CD4-positive, alpha-beta T cell treated with Interleukin-17A for 1 hour (primary cell): ENCODE measurements at places on chromosomes 1 and 21.

DNA sequence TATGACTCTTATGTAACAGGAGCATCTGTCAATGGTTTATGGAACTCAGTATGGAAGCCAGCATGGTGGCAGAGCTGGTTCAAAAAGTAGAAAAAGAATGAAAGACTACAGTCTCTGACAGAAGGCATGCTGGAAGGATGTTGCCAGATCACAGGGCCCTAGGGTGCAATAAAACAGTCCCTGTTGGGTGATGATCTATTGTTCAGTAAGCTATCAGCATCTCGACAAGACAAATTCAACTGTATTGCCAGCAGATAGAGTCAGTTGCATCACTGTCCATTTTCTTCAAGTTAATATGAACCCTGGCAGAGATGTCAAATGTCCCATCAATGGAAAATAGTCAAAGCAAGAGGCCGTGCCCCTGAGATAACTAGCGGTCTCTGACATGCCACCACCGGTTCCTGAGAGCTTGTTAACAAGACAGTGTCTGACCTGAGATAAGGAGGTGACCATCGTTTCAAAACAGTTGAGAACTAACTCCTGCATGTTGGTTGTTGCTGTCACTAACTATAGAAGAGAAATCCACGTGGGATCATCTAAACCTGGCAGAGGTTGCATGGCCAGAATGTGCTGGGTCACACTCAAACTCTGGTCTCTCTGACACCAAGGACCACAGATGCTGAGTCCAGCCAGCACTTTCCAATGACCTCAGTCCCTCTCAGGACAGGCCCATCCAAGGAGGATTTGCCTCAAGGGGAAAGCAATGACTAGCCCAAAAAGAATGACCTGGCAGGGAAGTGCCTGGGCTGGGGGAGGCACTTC, 125.9 kb downstream of the RIPK4 start:
- DNase-seq = no peak

DNA sequence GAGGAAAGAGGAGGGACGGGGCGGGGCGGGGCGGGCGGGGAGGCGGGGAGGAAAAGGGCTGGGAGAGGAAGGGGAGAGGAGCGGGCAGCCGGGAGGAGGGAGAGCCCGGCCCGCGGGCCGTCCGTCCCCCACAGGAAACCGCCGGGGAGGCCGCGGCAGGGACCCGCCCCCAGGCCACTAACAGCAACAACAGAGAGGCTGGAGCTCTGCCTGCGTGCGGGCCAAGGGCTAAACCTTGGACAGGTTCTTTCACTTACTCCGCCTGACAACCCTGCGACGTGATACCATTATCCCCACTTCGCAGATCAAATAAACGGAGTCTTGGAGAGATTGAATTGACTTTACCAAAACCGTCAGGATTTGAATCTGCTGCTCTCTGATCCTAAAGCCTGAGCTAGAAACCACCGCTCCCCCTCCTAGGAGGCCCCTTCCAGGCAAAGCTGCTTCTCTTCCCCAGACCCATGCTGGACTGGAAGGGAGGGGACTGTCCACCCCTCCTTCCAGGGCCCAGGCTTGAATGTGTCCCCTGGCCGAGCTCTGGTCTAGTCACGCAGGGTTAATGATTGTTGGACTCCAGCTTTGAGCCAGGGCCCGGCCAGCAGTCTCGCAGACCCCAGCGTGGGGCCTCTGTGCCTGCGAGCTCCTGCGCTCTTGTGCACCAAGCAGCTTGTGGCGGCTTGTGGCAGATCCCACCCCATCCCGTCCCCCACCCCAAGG, at the start of gene EVA1B:
Gene EVA1B (minus strand): TSS at position 10 of the 717 bp plus-strand sequence. CDS start 608 bp downstream, outside the sequence.
- DNase-seq = peak; percentile 47

GRCh38 chr21:27108228-27108627, 141.3 kb upstream of the ADAMTS5 start:
- no peak for DNase-seq

GRCh38 chr1:76105372-76105771, 30.8 kb downstream of the ST6GALNAC3 start:
- DNase-seq = no peak

- no peak for DNase-seq
These were observed 4.1 kb downstream of the POGZ start for GRCh38 chr1:151455231-151455630.

DNA sequence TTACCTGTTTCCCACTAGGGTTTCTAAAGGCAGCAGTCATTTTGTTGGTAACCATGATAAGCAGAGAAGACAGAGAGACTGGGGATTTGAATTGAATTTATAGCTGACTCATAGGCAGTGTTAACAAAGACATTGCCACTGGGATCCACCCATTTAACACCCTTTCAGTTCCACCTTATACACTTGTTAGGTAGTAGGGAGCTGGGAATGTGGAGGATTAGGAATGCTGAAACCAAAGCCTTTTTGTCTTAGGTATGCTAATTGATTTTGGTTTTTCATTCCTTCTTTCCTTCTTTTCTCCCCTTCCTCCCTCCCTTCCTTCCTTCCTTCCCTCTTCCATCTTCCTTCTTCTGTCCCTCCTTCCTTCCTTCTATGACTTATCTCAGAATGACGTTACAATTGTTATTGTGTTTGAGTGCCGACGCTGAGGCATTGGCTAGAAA, 7.5 kb upstream of the EVI5 start:
- no peak for DNase-seq

DNA sequence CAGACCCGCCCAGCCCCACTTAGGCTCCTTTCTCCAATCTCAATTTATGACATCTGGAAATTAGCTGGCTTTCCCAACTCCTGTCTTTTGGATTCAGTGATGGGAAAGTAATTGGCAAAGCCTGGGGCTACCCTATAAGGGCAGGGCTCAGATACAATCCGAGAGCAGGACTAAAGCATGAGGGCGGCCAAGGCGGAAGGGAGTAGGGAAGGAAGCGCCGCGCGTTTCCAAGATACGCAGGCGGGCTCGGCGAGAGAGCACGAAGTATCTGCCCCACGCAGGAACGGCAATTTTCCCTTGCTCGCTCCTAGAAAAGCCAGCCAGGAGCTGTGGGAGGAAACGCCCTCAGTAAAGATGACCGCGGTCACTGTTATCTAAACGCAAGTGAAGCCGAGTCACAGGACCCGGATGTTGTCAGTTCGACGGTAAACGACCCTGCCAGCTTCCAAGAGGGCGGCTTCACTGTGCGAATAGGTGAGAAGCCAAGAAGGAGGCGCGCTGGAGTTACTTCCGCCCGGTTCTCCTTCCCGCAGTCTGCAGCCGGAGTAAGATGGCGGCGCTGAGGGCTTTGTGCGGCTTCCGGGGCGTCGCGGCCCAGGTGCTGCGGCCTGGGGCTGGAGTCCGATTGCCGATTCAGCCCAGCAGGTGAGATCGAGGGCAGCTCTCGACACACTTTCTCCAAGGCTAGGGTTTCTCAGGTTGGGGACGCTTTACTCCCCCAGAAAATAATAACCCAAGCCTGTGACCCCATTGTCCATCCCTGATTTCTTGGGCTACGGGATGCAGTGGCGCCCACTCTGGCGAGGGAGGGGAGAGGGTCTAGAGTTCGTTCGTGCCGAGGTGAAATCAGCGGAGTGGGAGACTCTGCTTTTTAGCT, at the start of gene NDUFS2:
Gene NDUFS2 (plus strand): TSS at position 532 of the 877 bp plus-strand sequence. CDS start 19 bp downstream, at position 551.
- peak; percentile 98 for DNase-seq

DNA sequence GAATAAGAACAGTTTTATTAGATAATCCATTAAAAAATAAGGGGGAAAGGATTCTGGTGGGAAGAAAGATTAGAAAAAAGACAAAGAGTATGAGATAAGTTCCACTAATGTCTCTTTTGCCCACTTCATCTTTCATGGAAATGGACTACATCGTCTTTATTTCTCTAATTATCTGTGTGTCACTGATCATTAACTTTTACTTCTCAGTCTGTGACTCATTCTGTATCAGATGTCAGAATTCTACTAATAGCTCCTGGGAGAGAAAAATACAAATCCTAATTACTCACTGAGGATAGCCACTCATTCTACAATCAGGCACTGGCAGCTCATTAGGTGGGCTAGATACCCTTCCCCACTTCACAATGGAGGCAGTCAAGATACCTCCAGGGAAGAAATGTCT, 41.7 kb downstream of the ILDR2 start:
- DNase-seq = no peak

DNA sequence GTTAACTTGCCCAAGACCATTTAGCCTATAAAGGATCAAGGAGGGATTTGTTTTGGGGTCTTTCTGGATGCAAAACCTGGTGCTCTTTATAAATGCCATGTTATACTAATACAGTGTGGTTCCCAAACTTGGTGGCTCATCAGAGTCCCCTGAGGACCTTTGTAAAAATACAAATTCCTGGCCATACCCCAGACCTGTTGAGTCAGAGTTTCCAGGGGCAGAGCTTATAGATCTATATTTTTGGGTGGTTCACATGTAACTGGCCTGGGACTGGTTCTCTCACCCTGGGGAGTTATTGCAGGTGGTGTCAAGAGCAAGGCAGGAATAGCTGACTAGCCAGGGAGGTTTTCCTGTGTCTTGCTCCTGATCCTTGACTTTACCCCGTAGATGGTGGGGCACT, 136.9 kb upstream of the HNRNPU start:
- DNase-seq = no peak

DNA sequence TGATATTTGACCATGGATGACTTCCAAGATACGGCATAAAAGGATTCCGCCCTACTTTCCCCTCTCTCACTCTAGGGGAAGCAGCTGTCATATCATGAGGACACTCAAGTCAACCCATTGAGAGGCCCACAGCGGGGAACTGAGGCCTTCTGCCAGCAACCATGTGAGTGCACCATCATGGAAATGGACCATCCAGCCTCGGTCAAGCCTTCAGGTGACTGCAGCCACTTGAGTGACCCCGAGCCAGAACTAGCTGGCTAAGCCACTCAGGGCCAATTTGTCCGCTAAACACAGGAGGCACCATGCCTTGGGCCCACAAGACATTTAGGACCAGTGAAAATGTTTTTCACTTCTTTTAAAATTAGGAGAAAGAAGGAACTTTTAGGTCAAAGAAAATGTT, 11.1 kb upstream of the GJB5 start:
- DNase-seq = no peak

DNA sequence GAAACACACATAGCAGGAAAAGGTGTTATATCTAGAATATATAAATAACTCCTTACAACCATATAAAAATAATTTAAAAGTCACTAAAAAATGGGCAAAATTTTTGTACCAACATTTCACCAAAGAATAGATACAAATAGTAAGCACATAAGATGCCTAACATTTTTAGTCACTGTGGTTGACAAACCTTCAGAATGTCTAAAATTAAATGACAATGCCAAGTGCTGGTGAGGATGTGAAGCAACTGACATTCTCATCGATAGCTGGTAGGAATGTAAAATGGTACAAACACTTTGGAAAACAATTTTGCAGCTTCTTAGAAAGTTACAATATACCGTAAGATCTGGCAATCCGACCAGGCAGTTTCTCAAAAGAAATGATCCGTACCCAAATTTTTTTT, 14.4 kb upstream of the TOMM20 start:
- DNase-seq = no peak

DNA sequence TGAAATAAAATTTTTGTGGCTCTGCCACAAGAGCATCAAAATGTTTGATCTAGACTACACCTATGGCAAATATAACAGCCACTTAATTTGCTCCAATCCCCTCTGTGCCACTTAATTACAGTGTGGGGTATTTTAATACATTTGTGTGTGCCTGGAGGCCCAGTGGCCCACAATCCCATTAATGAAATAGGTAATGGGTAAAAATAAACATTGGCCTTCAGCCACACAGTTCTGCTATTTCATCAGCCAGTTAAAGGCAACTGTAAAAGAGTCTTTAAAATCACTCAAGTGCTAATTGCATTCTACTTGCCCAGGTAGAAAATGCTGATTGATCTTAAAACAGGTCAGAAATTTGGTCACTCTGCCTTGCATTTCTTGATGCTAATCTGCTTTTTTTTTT, 151.6 kb upstream of the UBE2U start:
- DNase-seq = no peak

DNA sequence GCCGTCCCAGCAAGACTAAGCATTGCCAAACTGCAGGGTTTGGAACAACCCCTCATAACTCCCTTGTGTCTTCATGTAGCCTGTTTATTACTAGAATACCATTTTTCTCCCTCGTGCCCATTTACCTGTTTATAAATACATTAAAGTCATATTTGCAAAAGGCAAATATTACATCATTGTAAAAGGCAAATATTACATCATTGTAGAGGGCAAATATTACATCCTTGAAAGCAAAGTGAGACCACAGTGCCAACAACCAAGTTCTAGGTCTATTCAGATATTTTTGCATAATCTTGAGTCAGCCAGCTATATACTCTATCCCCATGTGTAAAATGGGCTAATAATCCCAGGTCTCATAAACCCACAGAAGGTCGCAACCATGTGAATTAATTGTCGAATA, 11.4 kb upstream of the FAM163A start:
- no peak for DNase-seq

GRCh38 chr1:210250665-210250997, 18.0 kb downstream of the SERTAD4 start:
- no peak for DNase-seq

- no peak for DNase-seq
These were observed 7.8 kb upstream of the TMEM222 start for GRCh38 chr1:27314169-27314568.
